Pancreas (tissue), 10 donors: ENCODE measurements at places on chromosomes 6 and 20.

DNA sequence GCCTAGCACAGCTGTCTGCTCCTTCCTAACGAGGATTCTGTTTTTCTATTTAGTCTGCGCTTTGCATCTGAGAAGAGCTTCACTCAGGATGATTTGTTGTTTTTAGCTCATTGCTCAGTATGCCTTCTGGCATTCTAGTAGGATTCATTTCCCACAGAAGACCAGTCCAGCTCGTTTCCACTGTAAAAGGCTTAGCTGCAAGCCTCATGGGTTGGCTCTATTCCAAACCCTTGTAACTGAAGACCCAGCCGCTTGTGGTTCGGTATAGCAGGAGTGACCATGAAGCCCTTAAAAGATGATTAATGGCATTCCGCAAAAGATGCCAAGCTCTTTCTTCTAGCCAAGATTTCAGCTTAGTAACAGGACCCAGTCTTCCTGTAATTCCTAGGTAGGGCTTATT lies 7.2 kb downstream of the ADGRF1 start:
- no peak for DNase-seq

DNA sequence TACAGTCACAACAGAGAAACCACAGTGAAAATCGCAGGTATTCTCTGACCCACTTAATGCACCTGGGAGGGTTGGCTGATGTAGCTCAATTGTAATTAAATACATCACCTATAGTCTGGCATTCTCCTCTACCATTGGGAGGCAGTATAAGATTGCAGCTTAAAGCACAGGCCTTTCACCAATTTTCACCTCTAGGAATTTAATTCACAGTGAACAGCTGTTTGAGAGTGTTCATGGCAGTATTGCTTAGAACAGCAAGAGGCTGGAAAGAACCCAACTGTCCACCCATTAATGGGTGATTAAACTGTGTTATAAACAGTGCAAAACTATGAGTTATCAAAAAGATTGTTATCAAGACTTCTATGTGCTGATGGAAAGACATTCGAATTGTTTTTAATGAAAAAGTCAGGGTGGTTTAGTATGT lies 2.0 kb downstream of the EDEM2 start:
- peak; percentile 31 for DNase-seq

DNA sequence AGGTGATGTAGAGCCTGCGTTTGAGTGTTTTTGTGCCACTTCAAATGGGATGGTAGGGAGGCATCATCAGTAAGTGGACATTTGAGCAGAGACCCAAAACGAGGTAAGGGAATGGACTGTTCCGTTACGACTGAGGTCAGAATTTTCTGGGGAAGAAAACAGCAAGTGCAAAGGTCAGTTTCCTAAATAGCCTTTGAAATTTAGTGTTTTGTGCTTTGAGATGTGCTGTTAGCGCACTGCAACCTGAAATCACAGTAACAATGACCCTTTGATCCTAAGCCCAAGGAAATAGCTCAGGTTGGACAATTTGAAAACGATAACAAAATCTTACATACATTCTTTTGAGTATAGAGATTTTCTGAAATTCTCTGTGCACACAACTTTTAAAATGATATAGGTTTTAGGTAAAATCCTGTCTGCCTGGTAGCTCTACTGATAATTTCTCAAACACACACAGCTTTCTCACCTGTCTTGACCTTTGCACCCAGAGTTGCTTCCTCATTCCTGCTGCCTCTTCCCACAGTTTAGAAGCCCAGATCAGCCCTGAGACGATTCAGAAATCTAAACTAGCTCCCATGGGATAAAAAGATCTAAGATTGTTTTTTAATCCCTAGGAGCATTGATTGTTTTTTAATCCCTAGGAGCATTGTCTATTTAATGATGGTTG lies 22.1 kb downstream of the DCBLD1 start:
- DNase-seq, result no peak

- peak; percentile 51 for DNase-seq
Observed at GRCh38 chr20:20492521-20493332, 124.8 kb downstream of the INSM1 start.

GRCh38 chr6:36104836-36105235 lies 25.5 kb upstream of the MAPK13 start:
- no peak for DNase-seq

- no peak for DNase-seq
Observed at GRCh38 chr6:85678026-85678601, 35.4 kb upstream of the SYNCRIP start.

DNA sequence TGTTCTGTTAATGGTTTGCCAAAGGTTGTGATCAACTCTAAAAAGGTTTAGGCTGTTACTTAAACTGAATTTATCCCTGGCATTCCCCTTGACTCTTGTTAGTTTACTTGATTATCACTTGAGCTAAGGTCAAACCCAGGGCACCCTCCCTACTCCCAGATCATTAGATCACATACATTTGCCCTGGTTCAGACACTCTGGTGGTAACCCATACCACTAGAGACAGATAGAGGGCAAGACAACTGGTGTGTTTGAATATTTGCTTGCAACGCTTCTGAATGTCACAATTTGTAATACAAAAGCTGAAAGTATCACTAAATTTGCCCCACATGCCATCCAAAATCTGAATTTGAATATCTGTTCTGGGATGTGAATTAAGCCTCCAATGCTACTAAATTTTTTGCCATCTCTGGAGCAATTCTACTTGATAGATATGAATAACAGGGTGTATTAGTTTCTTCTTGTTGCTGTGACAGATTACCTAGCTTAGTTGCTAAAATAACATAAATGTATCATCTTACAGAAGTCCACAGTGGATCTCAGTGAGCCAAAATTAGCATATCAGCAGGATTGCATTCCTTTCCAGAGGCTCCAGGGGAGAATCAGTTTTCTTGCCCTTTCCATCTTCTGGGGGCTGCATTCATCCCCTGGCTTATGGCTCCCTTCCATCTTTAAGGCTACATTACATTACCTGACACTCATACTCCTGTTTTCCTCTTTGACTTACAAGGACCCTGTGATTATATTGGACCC lies 45.4 kb downstream of the FIG4 start:
- DNase-seq, result no peak

DNA sequence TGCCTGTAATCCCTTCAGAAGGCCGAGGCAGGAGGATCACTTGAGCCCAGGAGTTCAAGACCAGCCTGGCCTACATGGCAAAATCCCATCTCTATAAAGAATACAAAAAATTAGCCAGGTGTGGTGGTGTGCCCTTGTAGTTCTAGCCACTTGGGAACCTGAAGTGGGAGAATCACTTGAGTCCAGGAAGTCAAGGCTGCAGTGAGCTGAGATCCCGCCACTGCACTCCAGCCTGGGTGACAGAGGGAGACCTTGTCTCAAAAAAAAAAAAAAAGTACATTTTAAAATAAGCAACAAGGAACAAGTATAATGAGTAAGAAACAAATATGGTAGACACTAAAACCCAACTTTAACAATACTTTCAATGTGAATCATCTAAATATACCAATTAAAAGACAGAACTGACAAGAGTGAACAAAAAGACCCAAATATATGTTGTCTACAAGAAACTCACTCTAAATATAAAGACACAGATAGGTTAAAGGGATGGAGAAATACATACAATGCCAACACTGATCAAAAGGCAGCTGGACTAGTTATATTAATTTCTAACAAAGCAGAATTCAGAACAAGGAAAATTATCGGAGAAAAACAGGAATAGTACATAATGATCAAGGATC lies 37.7 kb downstream of the RANBP9 start:
- DNase-seq, result no peak

GRCh38 chr6:46044881-46045617 lies 29.4 kb upstream of the CLIC5 start:
- DNase-seq, result no peak

DNA sequence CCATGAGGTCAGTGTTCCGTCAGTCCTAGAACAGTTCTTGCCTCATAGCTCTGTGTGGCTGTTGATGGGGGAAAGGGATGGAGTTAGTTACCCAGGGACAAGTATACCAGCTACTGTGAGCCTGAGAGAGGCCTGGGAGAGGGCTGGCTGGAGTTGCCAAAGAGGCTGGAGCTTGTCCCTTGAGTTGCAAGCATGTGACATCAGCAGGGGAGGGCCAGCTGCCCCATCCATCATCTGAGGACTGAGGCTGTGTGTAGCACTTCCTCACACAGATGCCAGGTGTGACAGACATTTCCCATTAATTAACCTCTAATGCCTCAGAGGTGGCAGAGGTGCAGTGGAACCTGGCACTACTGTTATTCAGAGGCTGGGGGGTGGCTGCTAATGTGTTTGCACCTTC lies 131.6 kb downstream of the PHACTR3 start:
- DNase-seq, result no peak

GRCh38 chr20:40637176-40637575 lies 51.9 kb downstream of the MAFB start:
- no peak for DNase-seq

GRCh38 chr6:15897063-15897876 lies 231.6 kb upstream of the MYLIP start:
- DNase-seq, result no peak

- DNase-seq, result no peak
Observed at GRCh38 chr6:105432797-105433196, 29.9 kb upstream of the PREP start.

GRCh38 chr6:68468244-68468884 lies 166.7 kb upstream of the ADGRB3 start:
- DNase-seq, result no peak

GRCh38 chr20:14214046-14214445 lies 123.4 kb downstream of the FLRT3 start:
- DNase-seq, result no peak

- DNase-seq, result peak; percentile 93
Observed at GRCh38 chr6:134517145-134517658, 199.3 kb upstream of the SGK1 start.

DNA sequence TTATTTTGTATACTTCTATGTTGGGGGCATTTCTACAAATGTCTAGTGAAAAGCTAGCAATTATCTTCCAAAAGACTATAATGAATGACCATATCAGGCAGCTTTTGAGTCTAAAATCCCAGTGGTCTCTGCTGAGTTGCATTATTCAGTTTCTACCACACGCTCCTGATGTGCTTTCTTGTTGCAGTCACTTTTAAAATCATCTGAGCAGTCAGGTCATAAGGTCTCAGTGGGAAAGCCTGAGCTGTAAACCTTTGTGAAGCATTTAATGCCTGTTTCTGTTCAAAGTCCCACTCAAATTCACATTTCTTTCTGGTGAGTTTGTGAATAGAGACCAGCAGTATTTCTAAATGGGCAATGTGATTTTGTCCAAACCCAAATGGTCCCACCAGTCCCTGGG lies 1681.5 kb downstream of the HACE1 start:
- no peak for DNase-seq

GRCh38 chr6:128305976-128306375 lies 214.4 kb downstream of the PTPRK start:
- DNase-seq, result no peak
